Stimulated activated effector memory CD8-positive, alpha-beta T cell treated with anti-CD3 and anti-CD28 coated beads, Interleukin-12 subunit alpha, Interleukin-12 subunit beta, amount 100 ng/mL, for 72 hours (primary cell): ENCODE measurements at places on chromosomes 3 and 15.

DNA sequence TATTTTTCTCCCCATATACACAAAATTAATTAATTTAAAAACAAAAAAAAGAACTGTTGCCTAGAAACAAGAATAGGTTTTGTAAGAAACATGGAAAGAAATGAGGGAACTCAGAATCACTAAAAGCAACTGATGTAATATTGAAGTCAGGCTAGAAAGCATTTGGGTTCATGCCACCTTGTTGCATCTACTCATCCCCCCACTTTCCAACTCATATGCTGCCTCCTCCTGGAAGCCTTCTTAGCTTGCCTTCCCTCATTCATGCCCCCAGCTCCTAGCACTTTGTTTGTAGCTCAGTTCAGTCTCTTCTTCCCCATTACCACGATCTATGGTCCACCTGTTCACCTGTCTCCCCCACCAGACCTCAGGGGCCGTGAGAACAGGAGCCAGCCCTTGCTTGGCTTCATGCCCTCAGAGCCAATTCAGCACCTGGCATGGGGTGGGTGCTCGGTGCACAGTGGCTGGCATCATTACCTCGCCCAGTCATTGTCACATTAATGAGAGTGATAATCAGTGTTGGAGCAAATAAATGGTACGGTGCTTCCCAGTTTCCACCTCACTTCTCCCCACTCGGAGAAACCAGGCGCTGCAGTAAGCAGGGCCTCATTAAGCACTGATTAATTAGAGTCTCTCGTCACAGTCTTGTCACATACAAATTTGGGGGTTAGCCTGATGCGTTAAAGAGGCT, 62.4 kb upstream of the SLC6A1 start:
- no peak for DNase-seq

DNA sequence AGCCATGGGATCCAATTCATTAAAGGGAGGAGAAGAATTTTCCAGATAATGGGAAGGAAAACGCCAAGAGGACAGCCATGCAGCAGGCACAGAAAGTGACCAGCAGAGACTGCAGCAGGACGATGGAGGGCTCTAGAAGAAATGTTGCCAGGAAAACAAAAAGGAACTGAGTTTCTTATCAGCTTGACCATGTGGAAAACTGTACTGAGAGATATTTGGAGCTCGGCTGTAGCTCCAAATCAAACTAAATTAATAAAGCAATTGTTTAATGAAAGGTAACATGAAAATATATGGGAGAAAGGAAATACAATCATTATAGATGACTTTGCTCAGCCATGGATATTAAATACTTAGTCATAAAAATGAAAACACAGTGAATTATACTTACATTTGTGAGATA, 63.7 kb downstream of the SSR3 start:
- DNase-seq, result no peak

DNA sequence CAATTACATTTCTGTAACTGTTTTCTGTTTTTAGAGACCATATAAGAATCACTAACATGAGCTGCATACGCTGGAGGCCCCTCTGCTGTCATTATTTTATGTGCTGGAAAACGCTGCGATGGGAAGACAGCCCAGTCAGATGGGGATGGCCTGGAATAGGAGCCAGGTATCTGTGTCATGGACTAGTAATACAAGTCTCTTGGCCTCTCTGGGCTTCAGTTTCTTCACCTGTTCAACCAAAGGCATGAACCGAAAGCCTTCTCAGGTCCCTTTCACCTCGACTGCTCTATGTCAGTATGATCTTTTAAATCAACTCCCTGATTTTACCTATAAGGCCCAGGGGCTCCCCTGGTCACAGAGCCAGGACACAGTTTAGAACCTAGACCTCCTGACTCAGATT, 14.6 kb upstream of the RFTN1 start:
- DNase-seq, result no peak

- DNase-seq, result no peak
Observed at GRCh38 chr3:102757950-102758349, 323.1 kb downstream of the ZPLD1 start.

DNA sequence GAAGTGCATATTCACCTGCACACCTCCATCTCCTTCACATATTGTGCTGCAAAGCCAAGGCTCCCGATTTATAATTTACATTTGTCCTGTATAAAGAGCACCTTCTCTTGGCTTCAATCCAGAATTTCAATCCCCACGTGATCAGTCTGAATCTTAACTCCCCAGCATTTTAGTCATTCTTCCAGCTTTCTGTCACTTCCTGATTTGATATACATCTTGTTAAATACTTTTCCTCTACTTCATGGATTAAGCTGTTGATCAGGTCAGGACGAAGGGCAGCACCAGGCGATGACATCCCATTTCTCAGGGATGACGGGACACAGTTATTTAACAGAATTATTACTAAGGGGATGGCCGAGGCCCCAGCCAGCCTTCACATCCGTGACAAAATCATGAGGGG, 212.5 kb downstream of the EPHB1 start:
- no peak for DNase-seq

DNA sequence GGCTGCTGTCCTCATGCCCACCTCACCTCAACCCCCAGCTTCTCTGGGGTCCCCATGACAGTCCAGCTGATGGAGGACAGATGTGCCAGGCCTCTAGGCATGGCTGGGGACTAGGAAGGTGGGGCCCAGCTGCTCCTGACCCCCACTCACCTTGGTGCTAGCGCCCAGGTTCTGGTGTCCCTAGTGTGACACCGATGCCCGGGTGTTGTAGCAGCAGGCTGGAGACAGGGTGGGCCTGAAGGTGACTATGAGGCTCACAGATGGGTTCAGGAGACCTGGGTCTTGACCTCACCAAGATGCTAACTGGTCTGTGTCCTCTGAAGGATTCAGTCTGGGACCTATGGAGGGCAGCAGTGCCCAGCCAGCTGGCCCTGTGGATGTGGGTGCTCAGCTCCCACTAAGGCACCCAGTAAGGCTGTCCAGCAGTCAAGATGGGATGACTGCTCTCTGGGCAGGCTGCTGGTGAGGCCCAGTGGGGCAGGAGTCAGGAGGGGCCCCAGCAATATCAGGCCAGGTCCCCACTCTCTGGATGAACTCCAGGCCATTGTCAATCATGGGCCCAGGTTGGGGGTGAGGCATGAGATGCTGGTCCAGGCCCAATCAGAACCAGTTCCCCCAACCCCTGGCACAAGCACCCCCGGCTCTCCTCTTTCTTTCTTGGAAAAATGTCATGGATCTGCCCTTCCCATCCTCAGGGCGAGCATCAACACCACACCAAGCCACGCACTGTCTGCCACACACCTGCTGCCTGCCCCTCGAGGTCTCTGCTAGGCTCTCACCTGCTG, 33.0 kb downstream of the ALDH1L1 start:
- DNase-seq, result peak; percentile 0

- DNase-seq, result no peak
Observed at GRCh38 chr3:98679986-98680385, 83.2 kb upstream of the ST3GAL6 start.

GRCh38 chr3:113283306-113283705, 71.9 kb downstream of the BOC start:
- DNase-seq, result no peak

GRCh38 chr3:27570421-27571106, 86.4 kb upstream of the SLC4A7 start:
- no peak for DNase-seq

GRCh38 chr3:159731254-159731653, 257.4 kb upstream of the IL12A start:
- DNase-seq, result no peak

GRCh38 chr15:96851613-96852012, 521.1 kb downstream of the NR2F2 start:
- no peak for DNase-seq

- peak; percentile 46 for DNase-seq
Observed at GRCh38 chr3:61250784-61251173, 473 bp downstream of the FHIT start.

DNA sequence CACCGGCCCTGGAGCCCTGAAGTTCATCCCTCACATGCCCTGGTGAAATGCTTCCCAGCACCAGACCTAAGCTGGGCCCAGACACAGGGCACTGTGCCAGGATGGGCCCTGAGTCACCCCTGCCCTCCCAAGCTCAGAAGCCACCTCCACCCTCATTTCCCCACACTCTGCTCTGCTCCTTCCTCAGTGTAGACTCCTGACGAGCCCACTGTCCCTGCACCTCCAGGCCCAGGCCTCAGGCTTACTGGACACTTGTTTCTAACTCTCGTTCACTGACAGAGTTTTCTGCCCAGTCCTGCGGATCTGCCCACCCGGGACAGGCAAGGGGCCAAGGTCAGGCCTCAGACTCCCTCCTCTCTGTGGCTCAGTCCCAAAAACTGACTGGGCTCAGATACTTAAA, 112.6 kb upstream of the RNF7 start:
- no peak for DNase-seq

DNA sequence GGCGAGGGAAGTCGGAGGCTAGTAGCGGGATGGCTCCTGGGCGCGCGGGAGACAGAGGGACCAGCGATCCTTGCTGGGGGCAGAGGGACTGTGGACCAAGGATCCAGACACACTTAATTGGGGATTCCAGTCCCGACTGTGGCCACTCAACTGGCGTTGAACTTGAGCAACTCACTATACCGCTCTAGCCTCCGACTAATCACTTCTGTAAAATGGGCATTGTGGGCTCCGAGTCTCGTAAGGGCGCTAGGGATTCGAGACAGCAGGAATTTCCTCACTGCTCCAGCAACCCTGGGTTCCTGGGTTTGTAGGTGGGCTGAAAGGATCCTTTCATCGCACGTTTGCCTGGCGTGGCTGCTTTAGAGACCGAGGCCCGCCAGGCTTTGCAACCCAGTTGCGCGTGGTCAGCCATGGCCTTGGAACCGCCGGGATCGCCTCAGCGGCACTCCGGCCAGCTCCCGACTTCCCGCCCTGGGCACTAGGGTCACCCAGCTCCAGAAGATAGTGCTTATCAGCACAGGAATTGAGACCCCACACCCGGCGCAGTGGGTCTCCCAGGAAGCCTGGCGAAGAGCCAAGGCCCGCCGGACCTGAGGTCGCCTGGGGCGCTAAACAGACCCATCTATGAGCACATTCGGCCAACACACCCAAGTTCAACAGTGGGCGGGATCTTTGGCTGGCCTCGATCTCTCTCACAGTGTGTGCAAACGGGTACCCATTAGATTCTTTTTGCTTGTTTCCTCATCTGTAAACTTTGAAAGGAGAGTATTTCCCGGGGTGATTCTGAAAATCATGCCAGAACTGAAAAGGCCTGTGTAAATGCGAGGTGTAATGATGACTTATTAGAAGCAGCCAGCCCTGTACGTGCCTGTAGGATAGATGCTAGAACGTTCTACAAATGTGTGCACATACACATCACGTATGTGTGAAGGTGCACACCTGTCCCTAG, 9.9 kb downstream of the FOXL2 start:
- DNase-seq, result no peak

GRCh38 chr15:63752075-63752684, 81.6 kb downstream of the HERC1 start:
- DNase-seq, result no peak

- DNase-seq, result no peak
Observed at GRCh38 chr3:53677413-53677812, 168.8 kb downstream of the CHDH start.
